ENCODE measurements at places on chromosomes 11 and 22.

GRCh38 chr22:23718371-23719165 lies 27.8 kb downstream of the RGL4 start:
- DNase-seq: no peak

GRCh38 chr22:27286711-27287110 lies 514.8 kb downstream of the MN1 start:
- no peak for DNase-seq

DNA sequence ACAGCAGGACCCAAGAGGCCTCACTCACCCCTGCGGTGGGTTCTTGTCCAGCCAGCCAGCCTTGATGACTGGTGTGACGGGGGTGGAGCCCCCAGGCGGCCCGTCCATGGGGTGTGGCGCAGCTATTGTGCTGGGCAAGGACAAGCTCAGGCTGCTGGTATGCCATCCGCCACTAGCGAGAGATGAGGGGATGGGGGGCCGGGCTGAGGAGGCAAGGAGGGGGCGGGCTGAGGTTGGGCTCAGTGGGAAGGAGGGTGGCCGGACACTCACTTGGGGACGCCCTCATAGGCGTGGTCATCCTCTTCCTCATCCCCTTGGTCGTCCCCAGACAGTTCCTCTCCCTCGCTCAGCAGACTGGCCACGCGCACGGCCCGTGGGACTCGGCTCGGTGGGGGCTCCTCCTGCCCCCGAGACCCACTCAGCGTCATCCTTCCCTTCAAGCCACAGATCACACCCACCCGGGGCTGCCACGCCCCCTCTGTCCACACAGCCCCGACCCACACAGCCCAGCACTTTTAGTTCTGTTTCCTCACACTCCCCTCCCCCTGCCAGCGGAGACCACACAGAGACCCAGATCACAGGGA lies 38.0 kb upstream of the PDE2A start:
- no peak for DNase-seq

- no peak for DNase-seq
Observed at GRCh38 chr22:30029512-30029911, 50.8 kb upstream of the HORMAD2 start.

GRCh38 chr11:109197656-109198055 lies 224.3 kb upstream of the C11orf87 start:
- DNase-seq: no peak

GRCh38 chr11:95121698-95122097 lies 32.1 kb downstream of the ENDOD1 start:
- DNase-seq: no peak

- no peak for DNase-seq
Observed at GRCh38 chr22:36212901-36213300, 11.3 kb upstream of the APOL4 start.

DNA sequence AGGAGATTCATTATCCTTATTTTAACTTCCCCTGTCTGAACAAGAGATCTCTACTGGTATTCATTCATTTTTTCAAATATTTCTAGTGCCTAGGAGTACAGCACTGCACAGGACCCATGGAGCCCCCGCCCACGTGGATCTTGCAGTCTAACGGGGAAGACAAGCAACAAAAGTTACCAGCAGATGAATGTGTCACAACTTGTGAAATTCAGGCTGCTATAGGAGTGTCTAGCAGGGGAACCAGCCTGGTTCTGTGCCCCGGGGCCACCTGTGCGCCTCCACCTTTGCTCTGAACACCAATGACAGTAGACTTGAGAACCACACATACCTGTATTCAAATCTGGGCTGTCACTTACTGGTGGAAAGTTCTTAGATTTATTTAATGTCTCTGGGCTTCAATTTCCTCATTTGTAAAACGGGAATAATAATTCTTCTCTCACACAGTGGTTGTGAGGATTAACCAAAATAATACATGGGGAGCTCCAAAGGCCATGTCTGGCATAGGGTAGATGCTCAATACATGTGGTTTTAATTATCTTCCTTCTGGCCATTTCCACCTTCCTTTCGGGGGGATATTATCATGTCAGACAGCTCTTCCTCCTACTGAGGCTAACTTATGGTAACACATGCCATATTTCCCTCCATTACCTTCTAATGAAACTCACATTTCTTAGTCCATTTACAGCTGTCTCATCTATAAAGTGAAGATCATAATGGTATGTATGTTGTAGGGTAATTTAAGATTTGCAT lies 17.8 kb downstream of the POU2AF1 start:
- no peak for DNase-seq

DNA sequence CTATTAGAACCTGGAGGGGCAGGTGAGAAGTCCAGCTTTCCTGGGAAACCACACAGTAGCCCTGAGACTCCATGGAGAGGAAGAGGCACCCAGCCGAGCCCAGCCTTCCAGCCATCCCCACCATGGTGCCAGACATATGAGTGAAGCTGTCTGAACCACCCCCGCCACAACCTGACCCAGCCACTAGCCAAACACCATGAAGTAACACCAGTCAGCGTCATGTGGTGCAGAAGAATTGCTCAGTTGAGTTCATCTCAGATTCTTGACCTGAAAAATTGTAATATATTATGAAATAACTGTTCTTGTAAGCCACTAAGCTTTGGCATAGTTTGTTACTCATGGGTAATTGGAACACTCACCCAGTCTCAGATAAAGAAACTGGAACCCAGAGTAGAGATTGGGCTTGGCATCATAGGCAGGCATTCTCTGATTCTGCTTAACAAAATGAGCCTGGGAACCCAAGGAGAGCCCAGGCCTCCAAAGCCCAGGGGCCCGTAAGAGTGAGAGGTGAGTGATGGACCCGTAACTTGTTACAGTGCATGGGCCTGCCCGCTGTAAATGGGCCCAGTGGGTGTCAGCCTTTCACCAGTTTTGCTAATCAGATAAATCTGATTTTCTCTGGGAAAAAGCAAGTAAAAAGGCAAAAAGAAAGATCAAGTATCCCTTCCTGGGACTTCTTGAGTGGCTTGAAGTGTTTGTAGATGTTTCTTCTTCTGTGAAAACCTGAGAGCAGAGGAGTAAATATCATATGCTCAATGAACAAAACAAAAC lies 305.5 kb downstream of the DDX10 start:
- no peak for DNase-seq

DNA sequence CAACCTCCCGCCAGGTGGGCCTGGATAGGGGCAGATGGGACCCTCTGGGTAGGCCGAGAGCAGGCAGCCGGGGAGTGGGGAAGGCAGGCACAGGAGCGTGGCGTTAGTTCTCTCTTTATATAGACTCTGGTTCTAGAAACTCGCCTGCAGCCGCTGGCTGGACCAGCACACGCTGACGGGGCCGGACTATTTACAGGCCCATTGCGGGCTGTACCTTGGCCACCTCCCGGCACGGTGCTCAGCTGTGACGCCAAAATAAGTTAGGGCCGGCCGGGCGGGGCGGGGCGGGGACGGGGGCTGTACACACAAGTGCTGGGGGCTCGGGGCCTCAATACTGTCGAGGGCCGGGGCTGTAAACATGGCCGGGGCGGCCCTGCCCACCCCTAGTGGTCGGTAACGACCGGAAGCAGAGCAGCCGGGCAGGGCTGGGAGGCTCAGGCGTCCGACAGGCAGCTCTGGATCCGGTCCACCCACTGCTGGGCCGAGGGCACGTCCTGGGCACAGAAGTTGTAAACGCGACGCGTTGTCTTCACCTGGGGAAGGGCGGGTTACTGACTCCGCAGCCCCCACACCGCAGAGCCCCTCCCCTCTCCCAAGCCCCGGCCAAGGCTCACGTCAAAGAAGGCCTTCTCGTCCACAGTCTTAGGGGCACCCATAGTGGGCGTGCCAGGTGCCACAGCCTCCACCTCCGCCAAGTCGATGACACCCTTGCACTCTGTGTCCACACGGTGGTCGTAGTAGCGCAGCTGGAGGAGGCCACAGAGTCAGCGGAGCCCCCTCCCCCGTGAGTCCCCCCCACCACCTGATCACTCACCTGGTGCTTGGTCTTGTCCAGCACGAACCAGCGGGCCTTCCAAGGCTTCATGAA lies 27.9 kb downstream of the SBF1 start:
- DNase-seq: no peak

DNA sequence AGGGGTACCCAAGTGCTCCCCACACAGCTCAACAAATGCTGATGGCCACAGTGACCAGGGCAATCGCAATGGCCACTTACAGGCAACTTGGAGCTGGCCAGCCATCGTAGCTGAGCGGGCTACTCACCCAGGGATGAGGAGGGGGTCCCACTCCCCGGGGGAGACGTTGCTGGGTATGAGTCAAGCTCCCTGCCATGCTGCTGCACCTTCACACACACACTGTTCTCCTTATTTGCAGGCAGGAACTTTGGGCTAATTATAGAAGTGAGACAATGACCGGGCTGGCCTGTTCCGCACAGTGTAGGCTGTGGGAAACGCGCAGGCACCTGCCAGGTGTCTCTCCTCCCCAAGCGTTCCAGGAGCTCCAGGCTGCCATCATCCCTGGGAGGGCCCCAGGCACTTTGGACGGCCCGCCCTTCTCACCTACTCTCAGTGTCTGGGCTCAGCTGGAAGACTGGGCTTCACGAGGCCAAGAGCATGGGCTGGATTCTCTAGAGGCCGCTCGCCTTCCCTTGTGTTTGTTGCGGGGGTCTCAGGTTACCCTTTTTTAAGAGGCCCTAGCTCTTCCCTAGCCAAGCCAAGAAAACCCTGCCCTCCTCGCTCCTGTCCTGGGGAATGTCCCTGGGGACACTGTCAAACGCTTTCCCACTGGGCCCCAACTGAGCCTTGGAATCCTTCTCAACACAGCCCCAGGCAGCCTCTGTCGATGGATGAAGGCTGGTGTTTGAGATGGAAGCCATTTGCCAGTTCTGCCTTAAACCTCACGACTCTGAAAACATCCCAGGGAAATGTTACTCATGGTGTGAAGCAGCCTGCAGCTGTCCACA lies 73.0 kb downstream of the RTL6 start:
- no peak for DNase-seq

DNA sequence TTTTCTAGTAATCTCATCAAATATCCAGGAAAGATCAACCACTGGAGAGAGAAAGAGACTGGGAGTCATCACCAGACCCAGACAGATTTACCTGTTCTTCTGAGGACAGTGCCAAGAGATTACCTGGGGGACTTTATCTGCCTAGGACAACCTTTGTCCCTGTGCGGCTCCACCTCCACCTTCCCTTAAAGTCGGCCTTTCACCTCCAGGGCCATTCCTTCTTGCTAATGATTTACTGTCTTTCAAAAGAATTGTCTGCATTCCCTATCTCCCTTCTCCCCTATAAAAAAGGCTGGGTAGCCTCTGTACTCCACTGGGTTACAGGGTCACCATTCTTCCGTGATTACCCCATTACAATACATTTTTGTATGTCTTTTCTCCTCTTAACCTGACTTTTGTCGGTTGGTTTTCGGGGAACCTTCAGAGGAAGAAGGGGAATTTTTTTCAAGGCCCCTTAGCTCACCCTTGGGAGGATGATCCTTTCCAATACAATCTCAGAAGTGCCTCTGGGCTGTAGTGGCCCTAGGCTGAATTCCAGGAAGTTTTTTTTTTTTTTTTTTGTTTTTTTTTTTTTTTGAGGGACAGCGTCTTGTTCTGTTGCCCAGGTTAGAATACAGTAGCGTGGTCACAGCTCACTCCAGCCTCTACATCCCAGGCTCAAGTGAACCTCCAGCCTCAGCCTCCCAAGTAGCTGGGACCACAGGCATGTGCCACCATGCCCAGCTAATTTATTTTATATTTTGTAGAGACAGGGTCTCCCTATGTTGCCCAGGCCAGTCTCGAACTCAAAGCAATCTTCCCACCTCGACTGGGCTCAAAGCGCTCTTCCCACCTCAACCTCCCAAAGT lies 1.5 kb upstream of the HMOX1 start:
- no peak for DNase-seq

- no peak for DNase-seq
Observed at GRCh38 chr11:122267602-122268001, 151.6 kb upstream of the BLID start.

DNA sequence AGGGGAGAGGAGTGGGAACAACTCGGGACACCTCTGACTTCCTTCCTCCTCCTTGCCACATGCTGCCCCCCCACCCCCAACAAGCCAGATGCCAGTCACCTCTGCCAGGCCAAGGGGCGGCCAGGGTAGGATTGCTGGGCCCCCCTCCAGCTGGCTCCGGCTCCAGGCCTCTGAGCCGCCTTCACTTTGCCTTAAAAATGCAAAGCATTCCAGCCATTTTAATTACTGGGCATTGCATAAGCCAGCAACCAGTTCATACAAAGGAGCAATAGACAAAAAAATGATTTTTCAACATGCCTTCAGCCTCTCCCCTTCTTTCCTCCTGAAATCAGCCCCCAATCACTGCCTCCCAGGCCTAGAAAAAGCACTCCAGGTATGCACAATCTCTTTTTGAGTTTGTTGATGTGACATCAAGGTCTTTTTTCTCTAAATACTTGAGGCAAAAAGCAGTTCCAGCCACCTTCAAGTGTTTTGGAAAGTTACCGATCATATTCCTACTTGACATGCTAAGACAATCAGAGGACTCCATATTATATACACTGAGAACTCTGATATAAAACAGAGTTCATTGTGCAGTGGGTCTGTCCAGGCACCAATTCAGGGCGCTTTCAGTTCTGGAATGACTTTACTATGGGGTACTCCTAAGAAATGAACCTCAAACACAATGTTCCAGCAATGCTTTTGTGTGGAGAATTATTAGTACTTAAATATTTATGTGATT lies 12.4 kb upstream of the TIMP3 start:
- no peak for DNase-seq

DNA sequence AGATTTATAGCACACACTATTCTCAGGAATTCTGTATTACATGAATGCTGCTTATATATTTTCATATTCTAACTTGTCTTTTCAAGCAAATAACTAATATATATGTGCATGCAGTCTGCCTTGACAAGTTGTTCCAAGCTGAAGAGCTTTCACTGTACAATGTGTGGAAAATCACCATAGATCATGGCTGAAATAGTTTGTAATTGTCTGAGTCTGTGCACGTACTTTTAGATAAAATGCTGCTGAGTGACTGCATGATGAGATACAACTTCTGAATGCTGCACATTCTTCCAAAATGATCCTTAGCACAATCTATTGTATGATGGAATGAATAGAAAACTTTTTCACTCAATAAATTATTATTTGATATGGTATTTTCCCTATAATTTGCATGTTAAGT lies 58.9 kb downstream of the SLC5A12 start:
- DNase-seq: no peak

GRCh38 chr11:126886636-126887035 lies 113.9 kb downstream of the KIRREL3 start:
- no peak for DNase-seq

DNA sequence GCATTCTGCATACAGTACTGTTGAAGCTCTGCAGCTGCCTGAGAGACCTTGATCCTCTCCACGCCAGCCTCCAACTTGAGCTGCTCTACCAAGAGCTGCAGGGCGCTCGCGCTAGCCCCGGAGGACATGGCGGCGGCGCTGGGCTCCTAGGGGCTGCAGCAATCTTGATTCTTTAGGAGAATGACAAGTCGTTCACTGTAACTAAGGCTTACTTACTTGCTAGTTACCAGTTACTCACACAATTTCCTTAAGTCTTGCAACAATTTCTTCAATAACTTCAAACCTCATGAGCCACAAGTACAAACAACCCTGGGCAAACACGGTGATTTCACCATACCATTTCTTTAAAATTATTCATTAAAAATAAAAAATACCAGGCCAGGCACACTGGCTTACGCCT lies 21.9 kb downstream of the SBF2 start:
- no peak for DNase-seq
